ENCODE measurements at places on chromosomes 5 and 9.

DNA sequence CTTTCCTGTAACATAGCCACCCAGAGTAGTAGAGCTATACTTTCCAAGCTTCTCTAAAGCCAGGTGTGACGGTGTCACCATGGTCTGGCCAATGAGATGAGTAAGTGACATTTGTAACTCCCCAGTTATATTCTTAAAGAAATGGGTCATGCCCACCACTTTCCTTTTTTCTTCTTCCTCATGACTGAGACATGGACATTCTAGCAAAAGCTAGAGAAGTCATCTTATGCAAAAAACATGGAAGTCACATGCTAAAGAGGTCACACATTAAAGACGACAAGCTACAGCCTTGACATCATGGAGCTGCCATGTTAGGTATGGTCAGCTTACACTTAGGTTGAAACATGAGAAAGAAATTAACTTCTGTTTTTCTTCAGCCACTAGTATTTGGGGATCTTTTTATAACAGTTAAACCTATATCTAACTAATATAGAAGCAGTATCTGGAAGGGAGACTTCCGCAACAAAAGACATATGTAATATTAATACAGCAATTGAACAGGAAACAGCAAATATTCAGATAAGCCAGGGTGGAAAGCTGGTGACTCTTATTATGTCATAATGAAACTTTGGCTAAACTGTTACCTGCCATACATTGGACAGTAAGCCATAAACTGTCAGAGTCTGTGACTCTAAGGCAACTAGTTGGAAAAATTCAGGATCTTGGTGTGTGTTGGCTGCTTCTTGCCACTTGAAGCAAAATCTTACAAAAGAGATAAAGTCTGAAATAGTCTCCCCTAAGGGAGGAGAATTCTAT is 54.7 kb upstream of the SNX2 start:
- DNase-seq, result no peak

- DNase-seq, result no peak
These were observed 10.6 kb downstream of the CDH12 start for GRCh38 chr5:22842574-22842973.

GRCh38 chr5:52895075-52895474 is 94.1 kb upstream of the ITGA2 start:
- DNase-seq, result no peak

DNA sequence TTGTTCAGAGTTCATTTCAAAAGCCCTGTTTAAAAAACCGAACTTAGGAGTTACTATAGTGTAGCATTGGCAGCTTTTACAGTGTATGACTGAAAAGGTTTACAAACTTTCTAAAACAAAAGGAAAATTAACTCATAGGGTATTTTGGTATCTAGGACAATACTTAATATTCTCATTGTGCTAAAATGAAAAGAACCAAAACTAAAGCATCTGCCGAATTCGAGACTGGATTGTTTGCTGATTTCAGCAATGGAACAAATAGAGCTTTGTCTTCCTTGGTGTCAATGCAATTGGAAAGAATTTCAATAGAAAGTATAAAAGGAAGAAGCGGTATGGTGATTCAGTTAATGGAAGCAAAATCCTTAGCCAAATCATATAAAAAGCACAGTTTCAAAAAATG is 254.1 kb downstream of the SLF1 start:
- DNase-seq, result no peak

GRCh38 chr5:84378420-84378819 is 6.3 kb downstream of the EDIL3 start:
- DNase-seq, result no peak

DNA sequence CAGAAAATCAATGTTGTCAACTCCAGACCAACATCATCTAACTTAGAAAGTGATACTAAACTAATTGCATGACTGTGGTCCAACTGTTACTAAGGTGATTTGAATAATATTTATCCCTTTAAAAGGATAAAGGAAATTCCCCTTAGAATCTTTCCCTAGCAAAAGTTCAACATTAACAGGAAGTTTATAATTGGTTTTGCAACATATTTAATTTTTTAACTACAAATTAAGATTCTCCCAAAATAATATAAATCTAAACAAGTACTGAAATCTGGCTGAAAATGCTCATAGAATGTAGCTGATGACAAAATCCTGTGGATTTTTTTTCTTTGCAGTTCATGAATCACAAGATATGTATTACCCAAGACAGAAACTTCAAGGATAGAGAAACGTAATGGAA is 151.4 kb downstream of the LPAR1 start:
- DNase-seq, result no peak

DNA sequence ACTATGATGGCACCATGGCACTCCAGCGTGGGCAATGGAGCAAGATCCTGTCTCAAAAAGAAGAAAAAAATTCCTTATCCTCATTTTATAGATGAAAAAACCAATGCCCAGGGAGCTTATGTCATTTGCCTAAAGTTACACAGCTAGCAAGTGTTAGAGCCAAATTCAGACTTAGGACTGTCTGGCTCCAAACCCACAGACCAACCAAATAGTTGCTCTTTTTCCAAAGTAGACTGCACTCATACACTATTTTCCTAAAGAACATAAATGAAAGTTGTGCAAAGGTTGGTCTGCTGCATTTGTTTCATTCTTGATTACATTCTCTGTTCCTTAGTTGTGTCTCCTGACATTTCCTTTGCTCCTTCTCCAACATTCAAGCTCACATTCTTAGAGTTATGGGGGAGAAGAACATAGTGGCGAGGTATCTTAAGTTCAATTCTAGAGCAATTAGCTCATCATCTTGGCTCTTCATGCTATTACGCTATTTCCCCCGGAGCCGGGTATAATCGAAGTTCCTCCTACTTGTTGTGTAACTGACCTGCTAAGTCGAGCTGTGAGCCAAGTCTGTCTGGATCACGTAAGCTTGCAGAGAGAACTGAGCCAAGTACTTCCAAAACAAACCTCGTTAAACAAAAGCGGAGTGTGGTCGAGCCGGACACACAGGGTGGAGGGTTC is 138.3 kb downstream of the RFK start:
- DNase-seq, result no peak

DNA sequence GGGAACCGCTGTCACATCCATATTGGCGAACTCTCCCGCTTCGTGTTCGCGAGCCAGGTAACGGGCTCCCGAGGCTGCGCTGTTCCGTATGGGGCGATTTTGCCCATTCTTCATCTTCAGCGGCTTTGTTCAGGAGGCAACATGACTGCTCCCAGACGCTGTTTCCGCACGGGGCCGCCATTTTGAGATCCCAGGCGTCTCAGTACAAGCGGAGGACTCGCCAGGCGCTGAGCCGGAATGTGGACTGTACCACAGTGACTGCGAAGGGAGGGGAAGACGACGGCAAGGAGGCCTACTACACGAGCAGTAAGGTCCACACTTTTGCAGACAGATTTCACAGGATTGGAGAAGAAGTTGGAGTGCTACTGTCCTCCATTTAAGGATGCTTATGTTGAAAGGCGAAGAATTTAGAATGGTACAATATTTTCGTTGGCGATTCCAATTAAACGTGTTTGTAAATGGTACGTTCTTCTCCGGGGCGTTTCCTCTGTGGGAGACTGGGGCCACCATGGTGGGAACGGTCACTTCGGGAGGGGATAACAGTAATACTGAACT is 41.6 kb upstream of the ZNF300 start:
- DNase-seq, result no peak

- no peak for DNase-seq
These were observed 222.9 kb downstream of the ARL15 start for GRCh38 chr5:54087436-54087835.

- no peak for DNase-seq
These were observed 18.1 kb downstream of the YTHDC2 start for GRCh38 chr5:113531481-113532159.

DNA sequence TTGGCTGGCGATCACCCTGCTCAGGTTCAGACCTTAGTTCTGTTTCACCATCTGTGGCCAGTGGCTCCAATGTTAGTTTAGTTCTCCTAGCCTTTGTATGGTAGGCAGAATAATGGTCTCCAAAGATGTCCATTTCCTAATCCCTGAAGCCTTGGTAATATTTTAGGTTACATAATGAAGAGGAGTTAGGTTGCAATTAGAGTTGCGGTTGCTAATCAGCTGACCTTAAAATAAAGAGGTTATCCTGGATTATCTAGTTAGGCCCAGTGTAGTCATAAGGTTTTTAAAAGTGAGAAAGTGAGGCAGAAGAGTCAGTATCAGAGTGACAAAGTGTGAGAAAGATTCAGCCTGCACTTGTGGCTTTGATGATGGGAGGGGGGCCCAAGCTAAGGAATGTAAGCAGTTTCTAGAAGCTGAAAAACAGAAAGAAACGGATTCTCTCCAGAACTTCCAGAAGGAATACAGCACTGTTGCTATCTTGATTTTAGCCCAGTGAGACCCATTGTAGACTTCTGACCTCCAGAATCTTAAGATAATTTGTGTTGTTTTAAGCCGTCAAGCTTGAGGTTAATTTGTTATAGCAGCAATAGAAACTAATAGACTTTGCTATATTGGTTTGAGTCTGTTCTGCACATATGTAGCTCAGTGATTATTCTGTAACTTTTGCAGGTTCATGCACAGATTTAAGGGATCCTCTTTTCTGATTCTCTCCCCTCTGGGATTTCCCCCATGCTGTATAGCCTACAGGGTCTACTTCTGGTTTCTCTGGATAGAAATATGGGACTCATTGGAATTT is 21.6 kb downstream of the LNPEP start:
- no peak for DNase-seq

DNA sequence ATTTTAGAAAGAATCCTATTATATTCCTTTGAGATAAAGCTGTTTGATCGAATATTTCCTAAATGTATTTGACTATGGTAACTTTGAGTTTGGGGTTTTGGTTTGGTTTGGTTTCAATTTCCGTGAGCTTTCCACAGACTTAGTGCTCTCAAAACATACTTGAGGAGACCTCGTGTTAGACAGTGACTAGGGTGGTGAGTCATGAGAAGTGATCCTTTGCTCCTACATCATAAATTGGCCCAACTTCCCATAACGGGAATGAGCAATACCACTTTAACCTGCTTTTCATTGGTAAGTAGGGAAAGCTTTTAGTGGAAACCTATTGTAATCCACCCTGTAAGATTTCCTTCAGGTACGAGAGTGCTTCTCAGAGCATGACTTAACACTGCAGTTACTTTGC is 3.8 kb upstream of the RASEF start:
- no peak for DNase-seq
